ENCODE measurements at places on chromosomes 3 and 15.

DNA sequence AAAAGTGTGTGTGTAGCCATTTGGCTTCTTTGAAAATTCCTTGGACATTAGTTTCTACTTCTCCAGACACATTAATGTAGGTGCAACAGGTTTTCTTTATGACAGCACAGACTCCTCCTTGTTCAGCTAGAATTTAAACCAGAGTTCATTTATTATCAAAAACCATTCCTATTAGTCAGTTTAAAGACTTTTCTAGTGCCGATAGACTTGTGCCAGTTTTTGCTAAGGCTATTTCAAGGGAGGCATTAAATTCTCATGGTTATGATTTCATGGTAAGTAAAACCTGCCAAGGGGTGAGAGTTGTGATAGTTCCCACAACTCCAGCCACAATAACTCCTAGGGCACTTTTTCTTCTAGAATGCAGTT lies 20.6 kb upstream of the SENP7 start:
- DNase-seq, result no peak

DNA sequence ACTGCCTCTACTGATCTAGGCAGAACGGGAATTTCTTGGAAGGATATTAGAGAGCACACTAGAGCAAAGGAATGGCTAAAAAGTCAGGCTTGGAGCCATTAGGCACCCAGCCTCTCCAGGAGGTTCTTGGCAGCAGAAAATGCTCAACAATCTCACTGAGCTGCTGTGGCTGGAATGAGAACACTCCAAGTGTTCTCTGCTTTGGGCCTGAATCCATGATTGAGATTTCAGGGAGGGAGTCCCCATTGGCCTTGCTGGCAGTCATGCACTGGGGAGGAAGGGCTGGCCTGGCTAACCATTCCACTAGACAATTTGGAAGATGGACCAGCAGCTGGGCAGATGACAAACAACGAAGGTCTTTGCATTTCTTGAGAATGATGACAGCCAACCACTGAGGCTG lies 362.6 kb downstream of the SHQ1 start:
- no peak for DNase-seq

GRCh38 chr15:101025501-101025885 lies 106.3 kb downstream of the LRRK1 start:
- no peak for DNase-seq

DNA sequence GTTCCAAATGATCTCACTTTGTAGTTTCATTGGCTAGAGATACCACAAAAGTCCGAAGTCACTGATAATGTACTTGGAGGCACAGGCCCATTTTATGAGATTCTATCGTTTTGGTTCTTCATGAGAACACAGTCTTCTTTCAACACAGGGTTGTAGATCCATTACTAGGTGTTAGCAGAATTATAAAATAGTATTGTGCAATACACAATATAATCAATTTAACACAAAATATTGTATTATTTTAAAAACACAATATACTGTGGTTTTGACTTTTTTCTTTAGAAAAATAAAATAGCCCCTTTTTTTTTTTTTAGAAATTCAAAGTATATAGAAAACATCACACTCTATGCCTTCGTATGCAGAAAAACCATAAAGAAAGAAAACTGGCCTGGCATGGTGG lies 138.6 kb upstream of the TSC22D2 start:
- no peak for DNase-seq

DNA sequence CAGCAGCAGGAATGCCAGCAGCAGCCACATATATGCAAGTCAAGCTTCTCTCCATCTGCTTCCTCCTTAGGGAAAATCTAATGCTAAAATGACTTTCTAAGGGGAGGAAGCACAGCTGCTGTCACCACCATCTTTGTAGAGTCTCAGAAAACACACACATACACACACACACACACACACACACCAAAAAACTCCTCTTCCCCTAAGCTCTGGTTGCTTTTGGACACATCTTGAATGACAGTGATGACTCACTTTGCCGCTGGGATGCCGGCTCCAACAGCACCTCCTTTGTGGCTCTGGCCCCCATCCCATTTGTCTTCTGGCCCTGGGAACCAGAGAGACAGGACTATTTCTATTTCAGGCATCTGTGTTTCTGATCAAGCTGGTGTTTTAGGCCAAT lies 124.8 kb upstream of the GOLIM4 start:
- no peak for DNase-seq

- DNase-seq, result no peak
These were observed 507.5 kb upstream of the NR2F2 start for GRCh38 chr15:95822961-95823360.

DNA sequence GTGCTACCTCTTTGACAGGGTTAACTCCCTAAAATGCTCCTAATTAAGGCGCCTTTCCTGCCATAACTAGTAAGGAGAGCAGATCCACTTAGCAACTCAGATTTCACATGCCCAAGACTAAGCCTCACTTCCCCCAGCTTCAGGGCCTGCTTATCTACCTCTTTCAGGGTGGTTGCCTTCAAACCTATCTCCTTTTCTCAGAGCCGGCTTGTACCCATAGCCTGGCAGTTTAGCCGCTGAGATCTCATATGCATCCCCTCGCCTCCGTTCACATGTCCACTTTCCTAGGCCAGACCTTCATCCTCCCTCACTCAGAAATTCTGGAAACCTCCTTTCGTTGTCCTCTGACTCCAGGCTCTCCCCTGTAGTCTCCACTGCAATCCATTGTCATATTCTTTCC lies 1.0 kb upstream of the FSTL1 start:
- DNase-seq, result no peak

- no peak for DNase-seq
These were observed 123.2 kb downstream of the RTP4 start for GRCh38 chr3:187491371-187491770.

- DNase-seq, result no peak
These were observed 258.5 kb downstream of the PTPRG start for GRCh38 chr3:61819861-61820260.

- no peak for DNase-seq
These were observed 13.8 kb upstream of the ARHGEF3 start for GRCh38 chr3:56815589-56815988.

DNA sequence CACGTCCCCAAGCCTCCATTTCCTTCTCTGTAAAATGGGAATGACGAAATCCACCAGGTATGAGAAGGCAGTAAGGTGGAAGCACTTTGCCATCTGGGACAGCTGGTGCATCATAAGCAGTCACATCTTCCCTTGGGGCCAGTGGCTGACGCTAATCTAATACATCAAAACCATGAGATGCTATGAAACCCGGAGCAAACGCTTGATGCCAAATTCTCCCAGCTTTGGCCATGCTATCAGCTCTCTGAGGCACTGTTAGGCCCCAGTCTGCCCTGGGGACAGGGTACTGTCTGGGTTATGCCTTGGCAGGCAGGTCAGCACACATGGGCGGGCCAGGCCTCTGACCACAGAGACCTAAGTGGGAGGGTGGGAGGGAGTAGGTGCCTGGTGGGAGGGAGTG lies 66.1 kb downstream of the ADAMTS17 start:
- DNase-seq, result no peak

DNA sequence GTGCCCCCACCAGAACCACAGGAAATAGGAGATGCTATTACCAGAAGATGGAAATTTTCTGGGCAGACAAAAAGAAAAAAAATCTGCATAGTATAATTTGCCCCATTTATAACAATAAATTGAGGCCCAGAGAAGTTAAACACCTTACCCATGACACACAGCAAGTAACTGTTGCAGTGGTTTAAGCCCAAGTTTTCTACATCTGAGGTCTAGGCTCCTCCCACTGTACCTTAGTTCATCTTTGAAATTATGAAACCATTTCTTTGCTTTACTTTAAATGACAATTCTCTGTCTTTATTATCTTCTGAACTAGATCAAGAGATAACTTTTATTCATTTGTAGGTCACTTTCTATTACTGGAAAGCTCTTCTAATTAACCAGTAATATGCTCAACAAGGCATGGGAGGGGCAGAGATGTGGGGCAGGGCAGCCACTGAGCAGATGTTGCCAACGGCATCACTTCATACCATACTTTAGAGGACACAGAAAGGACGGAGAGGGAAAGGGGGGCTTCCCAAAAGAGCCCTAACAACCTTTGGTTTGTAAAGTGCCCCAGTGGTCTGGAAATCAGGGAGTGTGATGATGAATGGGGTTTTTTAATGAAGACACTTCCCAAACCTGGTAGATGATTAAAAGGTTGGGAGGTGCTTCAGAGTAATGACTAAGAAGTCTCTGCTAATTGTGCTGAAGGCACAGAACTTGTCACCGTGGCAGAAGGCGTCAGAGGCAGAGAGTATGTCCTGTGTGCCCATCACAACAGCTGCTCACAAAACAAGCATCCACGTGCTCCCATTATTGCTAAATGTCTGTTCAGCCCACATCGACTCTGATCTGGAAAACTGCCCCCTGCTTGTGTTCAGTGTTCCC lies 342.5 kb downstream of the SHQ1 start:
- DNase-seq, result no peak

DNA sequence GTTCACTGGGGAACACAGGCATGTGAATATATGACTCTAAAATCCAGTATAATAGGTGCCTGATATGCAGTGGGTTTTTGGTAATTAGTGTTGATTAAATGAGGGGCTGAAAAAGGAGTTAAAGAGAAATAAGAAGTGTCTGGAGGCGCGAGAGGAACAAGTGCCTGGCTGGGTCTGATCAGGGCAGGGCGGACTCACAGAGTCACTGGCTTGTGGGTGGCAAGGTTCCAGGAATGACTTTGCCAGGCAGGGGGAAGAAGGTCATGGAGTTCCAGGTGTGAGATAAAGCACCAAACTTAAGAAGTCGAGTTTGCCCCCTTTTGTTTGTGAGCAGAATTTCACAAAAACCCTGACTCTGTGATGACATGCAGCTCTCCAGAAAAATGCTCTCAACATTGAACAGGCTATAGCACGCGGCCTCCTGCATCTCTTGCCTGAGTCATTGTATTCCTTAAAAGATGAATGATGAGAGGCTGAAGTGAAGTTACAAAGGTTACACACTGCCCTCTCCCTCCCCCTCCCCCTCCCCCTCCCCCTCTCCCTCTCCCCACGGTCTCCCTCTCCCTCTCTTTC lies 63.0 kb upstream of the LMCD1 start:
- no peak for DNase-seq

DNA sequence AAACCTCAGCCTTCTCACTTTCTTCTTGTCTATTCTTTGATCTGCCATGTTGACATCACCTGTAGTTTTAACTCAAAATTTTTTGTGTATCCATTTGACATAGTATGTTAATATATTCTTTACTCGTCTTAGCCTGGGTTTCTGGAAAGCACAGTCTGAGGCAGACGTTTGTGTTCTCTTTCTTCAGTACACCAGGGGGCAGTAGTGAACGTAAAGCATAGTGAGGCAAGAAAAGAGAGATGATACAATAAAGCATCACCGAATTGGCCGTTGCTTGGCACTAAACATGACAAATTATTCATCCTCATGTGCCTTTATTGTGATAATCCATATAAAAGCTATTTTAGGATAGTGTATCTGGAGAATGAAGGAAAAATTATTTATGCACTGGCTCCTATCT lies 141.0 kb upstream of the MYRIP start:
- DNase-seq, result no peak

DNA sequence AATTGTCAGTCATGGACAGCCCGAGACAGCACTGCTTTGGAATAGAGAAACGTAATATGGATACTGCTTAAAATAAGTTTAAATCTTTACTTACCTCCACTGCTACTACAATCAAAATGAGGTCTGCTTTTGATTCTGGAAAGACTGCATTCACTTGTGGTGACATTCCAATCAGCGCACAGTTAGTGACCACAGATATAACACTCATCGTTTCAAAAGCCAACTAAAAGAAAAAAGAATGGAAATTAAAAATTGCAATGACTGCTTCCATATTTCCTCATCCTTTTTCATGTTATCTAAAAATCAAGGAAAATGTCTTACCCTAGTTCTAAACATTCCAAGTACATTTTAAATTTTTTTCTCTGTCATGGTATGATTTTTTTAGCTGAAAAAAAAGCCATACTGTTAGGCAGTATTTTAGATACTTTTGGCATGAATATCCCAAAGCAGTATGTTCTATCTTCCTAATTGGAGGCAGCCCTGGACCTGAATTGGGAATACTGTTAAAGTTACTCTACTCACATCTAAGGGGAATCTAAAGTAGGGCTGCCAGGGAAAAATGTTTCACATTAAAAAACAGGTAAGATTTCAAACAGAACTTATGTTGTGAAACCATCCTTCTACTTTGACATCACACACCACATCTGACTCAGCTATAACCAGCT lies 72.1 kb downstream of the ANO10 start:
- no peak for DNase-seq

DNA sequence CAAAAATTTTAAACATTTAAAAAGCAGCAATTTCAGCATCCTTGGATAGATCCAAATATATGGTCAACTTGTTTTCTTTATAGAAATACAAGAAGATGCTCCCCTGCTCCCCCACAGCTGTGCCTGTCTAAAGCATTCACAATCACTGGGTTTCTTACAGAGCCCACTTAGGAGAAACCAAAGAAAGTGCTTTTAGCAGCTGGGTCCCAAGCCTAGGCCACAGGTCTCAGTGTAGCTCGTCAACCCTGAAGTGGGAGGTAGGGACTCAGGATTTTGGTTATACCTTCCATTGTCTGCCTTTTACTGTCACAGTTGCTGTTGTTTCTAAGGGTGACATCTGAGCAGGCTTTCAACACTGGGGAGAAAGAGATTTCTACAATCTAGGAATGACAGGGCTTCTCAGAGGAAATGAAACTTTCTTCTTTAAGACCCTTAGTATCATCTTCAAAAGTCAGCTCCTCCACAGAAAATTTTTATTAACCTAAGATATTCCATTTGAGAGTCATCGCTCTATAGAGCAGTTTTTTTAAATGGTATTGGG lies 199.3 kb upstream of the CMC1 start:
- DNase-seq, result no peak

- no peak for DNase-seq
These were observed 54.9 kb downstream of the ABCC5 start for GRCh38 chr3:183962807-183963206.

DNA sequence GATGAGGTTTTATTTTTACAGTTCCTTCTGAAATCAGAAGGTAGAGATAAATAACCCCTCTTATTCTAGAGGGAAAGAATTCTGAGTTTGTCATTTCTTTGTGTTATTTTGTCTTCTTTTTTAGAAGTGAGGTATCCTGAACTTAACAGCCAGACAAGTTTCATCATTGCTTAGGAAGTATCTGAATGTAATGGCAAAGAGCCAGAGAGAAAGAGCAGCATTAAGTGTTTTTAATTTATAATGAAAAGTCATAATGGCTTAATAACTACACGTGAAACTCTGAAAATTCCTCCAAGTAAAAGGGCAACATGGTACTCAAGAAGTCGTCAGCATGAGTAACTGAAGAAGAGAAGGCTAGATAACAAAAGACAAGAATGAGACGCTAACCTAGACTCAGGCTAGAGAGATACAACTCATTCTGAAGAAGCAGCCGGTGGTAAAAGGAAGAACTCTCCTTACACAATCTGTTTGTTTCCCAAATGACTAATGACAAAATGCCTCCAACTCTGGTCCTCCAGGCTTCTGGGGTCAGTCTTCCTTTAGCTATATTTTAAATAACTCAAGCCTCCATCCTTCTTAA lies 116.2 kb upstream of the NECTIN3 start:
- no peak for DNase-seq

- no peak for DNase-seq
These were observed 51.9 kb upstream of the PFN2 start for GRCh38 chr3:150022381-150023238.

- DNase-seq, result no peak
These were observed 28.6 kb upstream of the UTS2B start for GRCh38 chr3:191358929-191359328.

- no peak for DNase-seq
These were observed 263.3 kb downstream of the LPP start for GRCh38 chr3:188417271-188417696.

- DNase-seq, result no peak
These were observed 37.8 kb upstream of the UACA start for GRCh38 chr15:70801109-70801508.

GRCh38 chr3:190497811-190498210 lies 16.1 kb upstream of the IL1RAP start:
- no peak for DNase-seq

- no peak for DNase-seq
These were observed 131.1 kb downstream of the NUP210 start for GRCh38 chr3:13288732-13289718.
